ENCODE measurements at places on chromosomes 4 and X. TPM values are rescaled to one million over a fixed set of nuclear protein-coding genes. Genes with fewer than 3 reads are reported as not detected.

HSD17B10 gene
- total RNA-seq: 102 TPM

TECRL gene
- total RNA-seq: not detected

MMRN1 gene
- total RNA-seq: 17.1 TPM

DNA sequence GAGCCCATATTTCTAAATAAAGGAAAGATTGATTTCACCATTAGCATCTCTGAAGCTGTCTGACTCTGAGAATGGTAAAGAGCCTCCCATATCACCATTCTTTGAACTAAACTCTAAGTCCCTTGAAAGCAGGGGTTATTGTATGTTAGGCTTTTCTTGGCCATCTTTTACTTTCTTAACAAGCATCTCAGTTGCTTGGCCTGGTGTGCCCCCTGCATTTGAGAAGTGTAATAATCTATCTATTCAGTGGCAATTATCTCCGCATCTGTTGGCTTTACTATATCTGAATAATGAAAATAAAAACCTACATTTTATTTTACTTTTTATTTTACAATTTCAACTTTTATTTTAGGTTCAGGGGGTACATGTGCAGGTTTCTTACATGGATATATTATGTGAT is 128.3 kb upstream of the ARMCX2 start:
- no peak for DNase-seq

- no peak for DNase-seq
These were observed 18.8 kb downstream of the SLC7A11 start for GRCh38 chr4:138223231-138223910.

DNA sequence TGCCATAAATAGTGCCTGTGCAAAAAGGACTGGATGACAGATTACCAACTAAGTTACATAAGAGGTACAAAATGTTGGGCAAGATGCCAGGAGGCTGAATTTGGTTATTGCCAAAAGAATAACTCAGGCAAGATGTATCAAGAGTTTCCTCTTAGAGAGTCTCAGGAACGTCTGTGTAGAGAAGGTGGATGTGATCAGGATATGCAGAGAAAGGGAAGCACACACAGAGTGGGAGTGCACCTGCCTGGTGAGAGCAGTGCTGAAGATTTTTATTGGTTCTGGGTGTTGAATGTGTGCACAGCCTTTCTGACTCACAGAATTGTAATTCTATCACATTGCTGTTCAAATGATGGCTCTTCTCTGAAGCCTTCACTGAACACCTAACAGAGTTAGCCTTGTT is 156.8 kb upstream of the HS3ST1 start:
- no peak for DNase-seq

DNA sequence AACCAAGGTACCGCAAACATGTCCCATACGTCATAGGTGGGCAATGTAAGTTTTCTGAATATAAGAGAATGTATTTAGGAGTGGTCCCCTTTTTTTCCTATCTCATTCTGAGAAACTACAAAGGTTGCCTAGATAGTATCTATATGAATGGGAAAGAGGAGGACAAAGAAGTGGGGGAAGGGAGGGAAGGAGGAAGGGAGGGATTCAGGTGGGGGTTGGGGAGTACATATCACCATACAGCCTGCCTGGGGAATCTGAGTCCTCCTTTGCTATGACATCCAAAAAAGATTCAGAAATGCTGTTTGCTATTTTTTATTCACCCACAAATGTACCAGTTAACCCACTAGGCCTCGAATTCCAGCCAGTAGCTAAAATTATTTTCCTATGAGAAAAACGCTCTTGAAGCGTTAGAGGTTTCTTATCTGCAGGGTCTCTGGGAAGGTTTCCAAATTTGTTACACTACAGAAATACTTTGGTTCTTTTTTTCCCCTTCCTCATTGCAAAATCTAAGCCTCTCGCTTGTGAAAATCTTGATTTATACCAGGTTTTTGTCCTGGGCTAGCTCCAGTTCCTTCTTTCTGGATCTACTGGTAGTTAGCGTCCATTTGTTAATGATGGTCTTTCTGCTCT is 212.9 kb downstream of the NSUN7 start:
- DNase-seq: no peak

DNA sequence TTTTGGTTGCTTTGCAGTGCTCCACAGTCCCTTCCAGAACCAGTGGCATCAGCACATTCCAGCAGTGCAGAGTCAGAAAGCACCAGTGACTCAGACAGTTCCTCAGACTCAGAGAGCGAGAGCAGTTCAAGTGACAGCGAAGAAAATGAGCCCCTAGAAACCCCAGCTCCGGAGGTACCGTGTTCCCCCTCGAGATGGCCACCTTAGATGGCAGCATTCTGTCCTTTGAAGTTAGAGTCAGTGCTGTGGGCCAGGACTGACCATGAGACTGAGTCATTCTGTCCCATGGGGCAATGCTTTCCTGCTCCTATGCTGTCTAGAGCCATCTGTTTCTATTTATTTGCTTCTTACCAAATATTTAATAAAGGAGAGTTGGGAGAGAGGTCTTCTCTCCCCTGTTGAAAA is 112.3 kb downstream of the KLHL8 start:
- no peak for DNase-seq
